ENCODE measurements at places on chromosomes 12 and 14.

- DNase-seq = peak; percentile 37
Measured at GRCh38 chr12:62252576-62252975, 7.6 kb upstream of the USP15 start.

DNA sequence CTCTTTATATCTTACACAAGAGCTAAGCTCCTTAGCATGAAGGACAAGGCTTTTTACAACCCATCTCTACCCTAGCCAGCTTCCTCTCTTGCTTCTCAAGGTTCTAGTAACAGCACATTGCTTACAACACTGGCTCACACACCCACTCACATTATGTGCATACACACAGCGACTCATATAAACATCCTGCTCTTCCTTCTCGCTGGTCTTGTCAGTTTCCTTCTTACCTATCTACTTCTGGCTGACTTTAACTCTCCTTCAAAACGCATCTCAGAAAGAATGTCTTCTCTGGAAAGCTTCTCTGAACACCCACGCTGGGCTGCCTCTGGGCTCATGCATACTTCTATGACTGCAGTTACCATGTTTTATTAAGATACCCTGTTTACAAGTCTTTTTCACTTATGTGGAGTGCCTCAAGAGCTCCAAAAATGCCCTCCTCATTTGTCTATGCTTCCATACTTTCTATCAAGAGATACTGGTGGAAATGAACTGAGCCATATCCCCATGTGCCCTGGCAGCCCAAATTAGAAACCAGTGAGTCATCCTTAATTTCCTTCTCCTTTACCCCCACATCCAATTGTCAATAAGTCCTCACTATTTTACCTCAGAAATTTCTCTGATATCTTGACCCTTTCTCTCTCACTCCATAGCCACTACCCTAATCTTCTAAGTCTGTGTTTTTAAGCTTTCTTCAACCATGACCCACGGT lies 126.9 kb upstream of the KRAS start:
- peak; percentile 77 for DNase-seq

DNA sequence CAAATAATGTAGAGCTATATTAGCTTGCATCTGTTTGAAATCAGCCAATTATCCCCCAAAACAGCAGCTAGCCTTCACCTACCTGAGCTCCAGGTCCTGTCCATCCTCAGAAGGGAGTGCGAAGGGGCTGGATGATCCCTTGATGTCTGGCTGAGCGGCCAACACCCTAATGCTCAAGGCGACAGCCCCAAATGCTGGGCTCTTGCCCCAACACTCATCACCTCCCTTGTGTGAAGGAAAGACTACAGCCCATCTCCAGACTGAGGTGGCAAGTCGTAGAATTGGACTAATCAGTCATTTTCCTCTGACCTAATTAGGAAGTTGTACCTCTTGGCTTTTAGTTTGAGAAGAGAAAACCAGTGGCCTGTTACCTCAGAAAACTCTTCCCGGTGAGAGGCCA lies 16.3 kb upstream of the MDM1 start:
- no peak for DNase-seq

GRCh38 chr14:30291216-30291615 lies 267.7 kb upstream of the G2E3 start:
- DNase-seq = no peak

GRCh38 chr14:88481794-88482193 lies 73.0 kb downstream of the PTPN21 start:
- DNase-seq = no peak

DNA sequence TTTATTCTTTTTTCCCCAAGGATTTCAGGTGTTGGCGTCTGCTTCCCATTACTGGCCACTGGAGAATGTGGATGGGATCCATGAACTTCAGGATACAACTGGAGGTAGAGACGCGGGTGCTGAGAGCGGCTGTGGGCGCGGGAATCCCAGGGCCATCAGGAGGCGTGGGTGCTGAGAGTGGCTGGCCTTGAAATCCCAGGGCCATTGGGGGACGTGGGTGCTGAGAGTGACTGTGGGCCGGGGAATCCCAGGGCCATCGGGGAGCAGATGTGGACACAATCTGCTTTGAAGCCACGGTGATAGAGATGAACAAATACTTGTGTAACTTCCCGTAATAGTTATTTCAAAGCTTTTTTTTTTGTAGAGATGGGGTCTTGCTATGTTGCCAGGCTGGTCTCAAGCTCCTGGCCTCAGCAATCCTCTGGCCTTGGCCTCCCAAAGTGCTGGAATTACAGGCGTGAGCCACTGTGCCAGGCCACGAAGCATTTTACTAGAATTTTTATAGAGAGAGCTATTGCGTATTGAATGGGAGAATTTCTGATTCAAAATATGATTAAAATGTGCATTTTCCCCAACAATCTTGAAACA lies 12.8 kb downstream of the ADGRD1 start:
- DNase-seq = peak; percentile 76

DNA sequence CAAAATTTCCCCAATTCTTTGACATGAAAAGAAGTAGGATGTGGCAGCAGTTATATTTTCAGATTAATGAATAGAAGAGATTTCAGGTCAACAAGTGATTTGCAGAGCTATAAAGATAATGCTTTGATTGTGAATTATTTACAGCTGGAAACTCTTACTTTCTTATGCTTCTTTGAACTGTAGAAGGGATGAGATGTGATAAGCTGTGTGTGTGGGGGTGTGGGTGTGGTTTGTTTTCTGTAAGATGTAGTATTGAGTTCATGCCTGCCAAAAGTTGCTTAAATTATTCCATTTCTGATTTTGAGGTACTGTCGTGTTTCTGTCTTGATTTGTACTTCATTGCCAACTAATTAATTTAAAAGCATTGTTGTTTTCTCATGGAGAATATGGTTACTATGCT lies 22.7 kb downstream of the AEBP2 start:
- no peak for DNase-seq
